Activated CD4-positive, alpha-beta T cell treated with anti-CD3 and anti-CD28 coated beads, Interleukin-2, amount 50 U/mL, for 16 hours (primary cell): ENCODE measurements at places on chromosomes 1 and 21.

GRCh38 chr1:236844499-236845271 is 49.6 kb downstream of the MTR start:
- DNase-seq: no peak

DNA sequence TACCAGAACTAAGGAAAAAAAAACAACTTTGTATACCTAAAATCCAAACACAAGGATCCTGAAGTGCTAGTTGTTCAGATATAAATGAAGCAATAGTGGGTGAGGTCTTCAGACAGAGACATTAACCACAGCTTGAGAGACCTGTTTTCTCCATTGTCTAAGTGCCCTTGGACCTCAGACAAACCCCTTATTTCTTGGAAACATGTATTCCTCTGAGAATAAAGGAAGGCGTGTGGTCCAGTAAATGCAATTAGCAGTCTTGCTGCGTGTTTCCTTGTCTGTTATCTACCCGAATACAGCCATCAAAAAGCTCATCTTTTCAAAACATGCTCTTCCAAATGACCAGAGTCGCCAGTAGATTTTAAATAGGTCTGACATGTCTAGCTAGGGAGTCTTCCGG is 291.1 kb upstream of the NFIA start:
- no peak for DNase-seq

DNA sequence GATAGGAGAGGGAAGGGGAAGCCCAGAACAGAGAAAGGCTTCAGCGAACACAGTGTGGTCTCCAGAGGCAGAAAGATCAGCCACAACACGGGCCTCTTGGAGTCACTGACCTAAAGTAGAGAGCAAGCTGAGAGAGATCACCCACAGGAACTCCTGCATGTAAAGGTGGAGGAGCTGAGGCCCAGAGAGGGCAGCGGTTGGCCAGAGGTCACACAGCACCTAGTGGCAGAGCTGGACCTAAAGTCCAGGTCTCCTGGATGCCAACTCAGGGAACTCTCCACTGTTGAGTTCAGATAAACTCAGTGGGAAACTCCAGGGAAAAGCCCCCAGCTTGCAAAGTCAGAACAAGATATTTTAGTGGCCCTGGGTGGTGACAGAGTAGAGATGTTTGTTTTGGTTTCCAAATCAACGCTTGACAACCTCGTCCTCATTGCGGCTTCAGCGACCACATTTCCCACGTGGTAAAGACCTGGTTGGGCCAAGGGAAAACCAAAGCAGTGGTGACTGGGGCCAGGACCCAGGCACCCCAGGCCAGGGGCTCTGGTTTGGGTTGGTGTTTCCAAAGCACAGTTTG is 4.6 kb downstream of the IFFO2 start:
- DNase-seq: peak; percentile 94

- DNase-seq: no peak
These were observed 120.8 kb upstream of the RRP15 start for GRCh38 chr1:218164111-218164929.

DNA sequence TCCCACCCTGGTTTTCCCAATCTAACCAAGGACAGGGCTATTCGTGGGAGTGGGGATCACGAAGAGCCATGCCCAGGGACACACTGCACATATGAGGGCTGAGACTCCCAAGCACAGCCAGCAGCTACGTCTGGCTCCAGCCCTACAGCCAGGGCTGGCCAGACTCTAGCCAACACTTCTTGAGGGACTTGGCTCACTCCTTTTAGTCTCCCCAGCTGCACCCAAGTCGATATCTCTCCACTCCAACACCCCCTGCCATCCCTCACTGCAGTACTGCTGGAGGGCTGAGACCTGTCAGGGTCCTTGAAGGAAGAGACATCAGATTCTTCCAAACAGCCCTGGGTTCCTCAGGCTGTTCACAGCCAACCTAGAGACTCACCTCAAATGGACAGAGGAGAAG is 62.6 kb downstream of the CD46 start:
- DNase-seq: no peak

- DNase-seq: peak; percentile 50
These were observed at the start of gene FHAD1 for GRCh38 chr1:15246960-15247614. Gene FHAD1 (plus strand): TSS chr1:15247223. CDS start chr1:15251785, 4,562 bp downstream.

DNA sequence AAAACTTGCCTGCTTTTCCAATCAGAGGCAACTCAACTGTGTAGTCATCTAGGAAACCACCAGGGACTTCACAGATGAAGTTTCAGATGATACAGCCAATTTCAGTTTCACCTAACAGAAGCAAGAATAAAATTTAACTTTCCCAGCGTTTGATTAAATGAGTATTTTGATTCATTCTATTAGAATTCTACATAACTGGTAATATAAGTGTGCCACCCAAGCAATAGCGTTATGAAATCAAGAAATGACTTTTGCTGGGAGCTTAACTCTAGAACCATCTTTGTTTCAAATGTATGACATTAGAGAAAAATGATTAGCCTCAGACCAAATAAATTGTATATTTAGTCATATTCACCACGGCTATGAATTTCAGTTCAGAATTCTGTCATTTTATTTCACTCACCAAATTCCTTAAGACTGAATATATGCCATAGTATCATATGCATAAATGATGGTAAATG is 239.3 kb downstream of the NRIP1 start:
- peak; percentile 47 for DNase-seq

DNA sequence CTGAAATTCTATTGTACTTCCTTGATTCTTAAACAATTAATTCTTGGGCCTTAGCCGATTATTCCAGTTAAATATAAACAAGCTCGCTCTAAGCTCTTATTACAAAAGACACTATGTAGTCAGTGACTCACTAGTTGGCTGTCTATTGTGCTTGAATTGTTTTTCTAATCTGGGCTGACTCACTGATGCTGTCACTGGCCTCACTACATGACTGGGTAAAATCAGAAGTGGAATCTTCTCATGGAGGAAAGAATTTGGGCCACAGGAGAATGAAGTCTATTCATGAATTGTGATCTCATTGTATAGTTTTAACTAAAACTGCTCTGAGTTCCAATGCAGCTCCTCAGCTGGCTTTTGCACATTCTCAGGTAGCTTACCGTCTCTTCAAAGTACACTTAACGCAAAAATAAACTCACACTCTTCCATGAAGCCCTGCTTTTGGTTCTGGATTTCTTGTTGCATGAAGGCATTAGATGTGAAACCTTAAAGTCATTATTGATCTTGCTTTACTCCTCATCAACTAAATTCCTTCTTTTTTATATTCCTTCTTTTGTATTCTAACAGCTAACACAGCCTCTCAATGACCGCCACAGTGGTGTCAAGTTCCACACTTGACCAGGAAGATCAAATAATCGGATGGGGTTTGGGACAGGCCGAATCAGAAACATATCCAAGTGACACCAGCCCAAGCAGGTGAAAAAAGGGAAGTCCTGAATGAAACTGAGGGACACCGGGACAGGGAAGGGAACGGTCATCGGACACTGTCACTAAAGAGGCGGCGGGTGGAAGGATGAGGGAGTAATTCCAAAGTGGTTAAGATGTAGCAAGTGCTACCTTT is 80.9 kb upstream of the LBR start:
- DNase-seq: no peak

DNA sequence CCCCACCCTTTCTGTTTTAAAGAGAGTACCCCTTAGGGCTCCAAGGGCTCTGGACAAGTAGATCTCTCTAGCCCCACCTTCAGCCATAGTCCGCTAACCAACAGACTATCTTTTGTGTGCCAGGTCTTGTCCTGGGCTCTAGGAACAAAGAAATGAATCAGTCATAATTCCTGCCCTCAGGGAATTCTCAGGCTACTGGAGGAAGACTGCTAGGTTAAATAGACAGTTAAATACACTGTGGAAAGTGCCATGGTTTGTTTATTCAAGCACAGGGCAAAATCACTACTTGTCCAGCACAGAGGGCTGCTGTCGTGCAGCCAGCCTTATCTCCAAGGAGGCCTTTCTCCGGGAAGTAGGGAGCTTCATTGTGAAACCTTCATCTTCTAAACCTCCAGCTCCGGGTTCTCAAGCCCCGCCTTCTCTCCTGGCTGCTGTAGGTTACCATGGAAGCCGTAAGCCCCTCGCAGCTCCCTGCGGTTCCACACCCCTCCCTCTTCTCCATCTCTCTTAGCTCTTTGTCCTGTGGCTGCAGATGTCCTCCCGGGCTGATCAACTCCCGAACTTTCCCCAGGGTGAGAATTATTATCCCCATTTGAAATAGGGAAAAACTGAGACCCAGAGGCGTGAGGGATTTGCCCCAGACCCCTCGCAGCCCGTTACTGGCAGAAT is 29.8 kb downstream of the SHISAL2A start:
- no peak for DNase-seq

DNA sequence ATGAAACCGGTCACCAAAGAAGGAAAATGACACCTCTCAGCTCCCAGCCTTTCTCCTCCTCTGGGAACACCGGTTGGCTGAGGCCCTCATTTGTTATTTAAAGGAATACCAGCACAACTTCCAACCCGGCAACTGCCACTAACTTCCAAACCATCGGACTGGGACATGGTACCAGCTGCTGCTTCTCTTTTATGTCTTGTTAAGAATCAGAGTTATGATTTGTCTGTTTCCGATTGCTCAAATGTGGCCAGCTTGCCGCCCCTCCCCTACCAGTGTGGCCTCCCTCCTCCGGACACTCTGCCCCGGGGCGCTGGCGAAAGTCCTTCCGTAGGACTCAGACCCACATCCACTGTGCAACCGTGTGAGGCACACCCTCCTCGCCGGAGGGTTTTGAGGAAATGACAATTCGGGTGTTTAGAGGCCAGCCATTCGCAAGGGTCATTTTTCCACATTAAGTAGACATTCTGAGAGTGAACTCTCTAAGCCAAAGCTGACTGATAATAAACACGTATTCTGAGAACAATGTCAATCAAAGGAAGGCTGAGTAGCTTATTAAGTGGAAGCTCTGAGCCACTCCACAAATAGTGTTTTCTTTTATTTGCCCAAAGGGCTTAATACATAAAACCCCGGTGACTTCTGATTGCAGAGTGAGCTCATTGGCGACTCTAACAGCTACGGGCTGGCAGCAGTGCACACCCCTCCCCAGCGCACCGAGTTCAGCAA is 5.5 kb downstream of the RIPK4 start:
- no peak for DNase-seq

DNA sequence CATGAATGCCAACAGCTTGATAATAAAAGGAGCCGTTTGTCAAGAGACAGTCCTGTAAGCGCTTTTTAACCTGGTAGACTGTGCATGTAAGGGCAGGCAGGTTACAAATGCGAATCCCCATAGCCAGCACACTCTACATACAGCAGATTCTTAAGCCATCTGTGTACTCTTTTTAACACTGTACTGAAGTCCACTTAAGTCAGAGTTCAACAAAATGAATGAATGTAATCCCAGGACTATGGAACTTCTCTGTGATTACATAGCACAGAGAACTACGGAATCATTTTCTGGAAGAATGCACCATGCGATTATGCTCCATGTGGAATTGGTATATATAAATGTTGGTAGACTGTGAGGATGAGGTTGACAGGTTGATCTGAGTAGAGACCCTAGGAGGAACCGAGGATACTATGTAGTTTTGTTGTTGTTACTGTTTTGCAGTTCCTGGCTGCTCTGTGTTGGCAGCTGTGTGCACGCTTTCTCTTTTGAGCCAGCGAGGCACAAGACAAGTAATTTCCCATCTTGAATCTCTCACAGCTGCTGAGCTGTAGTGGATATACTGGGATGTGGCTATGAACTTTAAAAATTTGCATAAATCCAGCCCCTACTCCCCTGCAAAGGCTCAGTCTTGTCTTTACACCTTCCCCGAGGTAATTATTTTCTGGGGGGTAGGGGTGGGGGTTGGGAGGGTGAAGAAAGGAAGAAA is 21.9 kb downstream of the LRRC8D start:
- DNase-seq: no peak

GRCh38 chr1:22540337-22540736 is 23.0 kb upstream of the EPHA8 start:
- DNase-seq: no peak

- peak; percentile 65 for DNase-seq
These were observed 126.7 kb upstream of the CSF3R start for GRCh38 chr1:36609241-36610027.
